ENCODE measurements at places on chromosomes 5 and 9.
A peak's percentile ranks its signal among the peaks of the same experiment; 100 is the strongest.

GRCh38 chr9:13033959-13034693 lies 245.4 kb downstream of the MPDZ start:
- peak; percentile 71 for DNase-seq

DNA sequence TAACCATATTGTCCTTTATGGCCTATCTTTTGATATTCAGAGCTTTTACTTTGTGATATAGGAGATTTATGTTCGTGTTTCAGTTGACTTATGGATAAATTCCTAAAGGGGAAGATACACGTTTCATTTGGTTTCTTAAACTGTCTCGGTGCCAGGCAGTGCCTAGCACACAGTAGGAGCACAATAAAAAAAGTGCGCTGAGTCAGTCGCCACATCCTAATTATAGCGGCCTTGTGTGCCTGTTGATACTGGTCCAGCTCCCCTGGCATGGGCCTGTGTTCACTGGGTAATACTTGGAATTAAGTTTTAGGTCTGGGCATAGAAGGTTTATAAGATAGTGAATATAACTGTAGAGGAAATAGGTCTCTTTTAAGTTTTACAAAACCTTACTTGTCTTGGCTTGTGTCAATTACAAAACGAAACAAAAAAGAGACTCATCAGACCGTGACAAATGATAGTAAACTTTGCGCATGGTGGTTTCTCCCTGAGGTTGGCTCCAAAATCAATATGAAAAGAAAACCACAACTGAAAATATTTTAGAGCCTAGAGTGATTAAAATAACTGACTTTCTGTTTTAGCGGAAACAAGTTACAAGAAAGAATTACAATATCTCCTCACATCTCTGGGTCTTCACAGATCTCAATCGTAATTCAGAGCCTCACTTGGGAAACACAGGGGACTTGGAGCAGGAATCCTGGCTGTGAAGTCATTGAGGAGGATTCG lies 84.8 kb downstream of the MVB12B start:
- no peak for DNase-seq

DNA sequence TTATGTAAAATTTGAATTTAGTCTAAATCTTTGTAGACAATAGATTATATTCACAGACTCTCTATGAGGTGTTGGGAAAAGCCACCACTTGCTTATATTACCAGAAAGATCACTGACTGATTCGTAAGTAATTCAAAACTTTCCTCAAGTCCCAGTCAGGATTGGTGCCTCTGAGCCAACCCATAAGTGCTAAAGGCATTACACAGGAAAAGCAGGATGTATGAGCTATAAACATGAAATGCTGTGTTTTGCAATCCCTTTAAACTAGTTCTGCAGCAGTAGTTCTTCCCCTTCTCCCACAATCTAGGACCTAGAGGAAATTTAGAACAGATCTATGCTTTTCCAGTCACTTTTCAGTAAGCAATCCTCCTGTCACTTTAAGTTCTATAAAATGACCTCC lies 48.0 kb downstream of the SHLD3 start:
- no peak for DNase-seq

DNA sequence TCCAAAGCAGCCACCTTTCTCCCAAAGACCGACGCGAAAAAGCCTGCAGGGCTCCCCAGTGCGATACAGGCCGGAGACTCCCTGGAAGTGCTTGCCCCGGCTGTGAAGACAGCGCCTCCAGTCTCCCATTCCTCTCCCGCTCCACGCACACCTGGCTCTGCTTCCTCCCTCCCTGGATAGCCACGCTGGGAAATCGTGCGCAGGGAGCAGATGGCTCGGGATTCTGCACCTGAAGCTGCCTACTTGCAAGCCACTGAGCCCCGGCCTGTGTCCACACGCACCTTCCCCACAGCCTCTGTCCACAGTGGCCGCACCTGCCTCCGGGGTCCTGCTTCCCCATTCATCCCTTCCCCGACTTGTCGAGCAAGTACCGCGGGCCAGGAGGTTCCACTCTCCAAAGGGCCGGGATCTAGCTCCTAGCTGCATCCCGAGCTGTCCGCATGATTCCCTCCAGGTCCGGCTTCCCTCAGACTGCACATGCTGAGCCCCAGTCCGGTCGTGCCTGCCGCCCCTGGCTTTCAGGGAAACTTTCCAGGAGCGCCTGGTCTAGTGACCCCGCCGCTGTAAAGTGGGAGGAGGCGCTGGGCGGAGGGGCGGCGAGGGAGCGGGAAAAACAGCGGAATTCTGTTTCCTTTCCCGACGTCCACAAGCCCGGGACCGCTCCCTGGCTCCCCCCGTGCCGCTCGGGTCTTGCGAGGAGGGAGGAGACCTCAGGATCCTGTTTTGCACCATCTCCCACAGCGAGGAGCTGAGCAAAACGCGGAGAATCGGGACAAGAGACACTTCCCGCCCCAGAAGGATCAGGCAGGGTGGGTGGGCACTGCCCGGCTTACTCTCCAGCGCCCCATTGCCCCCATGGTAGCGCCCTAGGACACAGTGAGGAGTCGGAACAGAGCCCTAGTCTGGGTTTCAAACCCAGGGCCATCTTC lies 2.0 kb downstream of the SEMA6A start:
- peak; percentile 5 for DNase-seq

GRCh38 chr5:115366223-115366622 lies 69.8 kb upstream of the CCDC112 start:
- peak; percentile 62 for DNase-seq

- DNase-seq, result no peak
Observed at GRCh38 chr5:75225506-75225905, 11.2 kb downstream of the ANKRD31 start.

DNA sequence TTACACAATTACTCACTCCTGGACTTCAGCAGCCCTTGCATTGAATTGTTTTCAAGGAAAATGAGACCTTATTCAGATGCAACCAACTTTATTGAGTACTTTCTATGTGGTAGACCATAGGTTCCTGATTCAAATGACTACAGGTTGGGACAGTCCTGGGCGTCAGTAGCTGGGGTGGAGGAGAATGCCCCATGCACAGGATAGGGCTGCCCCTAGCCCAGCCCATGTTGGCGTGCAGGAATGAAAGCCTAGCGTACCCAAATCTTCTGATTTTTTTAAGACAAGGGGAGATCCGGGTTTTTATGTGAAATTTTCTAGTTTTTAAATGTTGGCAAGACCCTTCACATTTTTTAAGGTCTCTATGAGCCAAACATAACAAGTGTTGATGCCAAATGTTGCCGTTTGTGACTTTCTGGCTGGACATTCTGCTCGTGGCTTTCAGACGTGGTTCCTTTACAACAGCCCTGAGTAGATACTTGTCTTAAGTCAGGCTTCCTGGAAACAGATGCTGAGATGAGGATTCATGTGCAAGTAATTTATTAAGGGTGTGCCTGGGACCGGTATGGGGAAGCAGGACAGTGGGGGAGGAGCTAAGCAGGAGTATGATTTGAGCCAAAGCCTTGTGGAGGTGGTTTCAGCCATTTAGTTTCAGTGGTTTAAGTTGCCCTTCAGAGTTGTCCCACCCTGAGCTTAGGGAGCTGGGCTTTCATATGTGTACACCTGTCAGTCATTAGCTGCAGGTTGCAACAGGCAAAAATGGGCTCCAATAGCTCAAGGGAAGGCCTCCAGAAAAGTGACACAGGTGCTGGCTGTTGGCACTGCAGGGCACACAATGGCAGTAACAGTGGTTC lies 154.1 kb downstream of the NTRK2 start:
- no peak for DNase-seq
